ENCODE measurements at places on chromosomes 16 and 17.

DNA sequence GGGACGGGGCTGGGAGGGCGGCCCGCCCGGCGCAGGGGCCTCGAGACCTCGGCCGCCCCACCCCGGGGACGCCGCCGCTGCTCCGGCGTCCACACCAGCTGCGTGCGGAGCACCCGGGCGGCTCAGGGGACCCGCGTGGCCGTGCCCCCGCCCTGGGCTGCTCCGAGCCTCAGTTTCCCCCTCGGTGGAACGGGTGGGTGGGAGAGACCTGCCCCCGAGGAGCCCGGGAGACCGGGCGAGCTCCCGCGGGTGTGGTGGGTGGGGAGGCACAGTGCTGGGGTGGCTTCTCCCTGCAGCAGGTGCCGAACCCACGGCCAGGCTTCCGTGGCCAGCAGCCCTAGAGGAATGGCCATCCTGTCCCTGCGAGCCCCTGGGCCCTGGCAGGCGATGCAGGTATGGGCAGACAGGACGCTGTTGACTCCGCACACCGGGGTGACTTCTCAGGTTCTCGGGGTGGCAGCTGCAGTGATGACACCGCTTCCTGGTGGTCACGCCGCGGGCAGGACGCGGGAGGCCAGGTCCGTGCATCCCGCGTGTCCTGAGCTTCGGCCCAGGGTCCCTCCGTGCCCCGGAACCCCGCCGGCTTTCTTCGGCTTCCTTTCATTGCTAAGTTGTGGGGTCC is 677 bp downstream of the DEF8 start:
- DNase-seq = no peak

- no peak for DNase-seq
These were observed 533.4 kb downstream of the KCNJ2 start for GRCh38 chr17:70702683-70703255.

DNA sequence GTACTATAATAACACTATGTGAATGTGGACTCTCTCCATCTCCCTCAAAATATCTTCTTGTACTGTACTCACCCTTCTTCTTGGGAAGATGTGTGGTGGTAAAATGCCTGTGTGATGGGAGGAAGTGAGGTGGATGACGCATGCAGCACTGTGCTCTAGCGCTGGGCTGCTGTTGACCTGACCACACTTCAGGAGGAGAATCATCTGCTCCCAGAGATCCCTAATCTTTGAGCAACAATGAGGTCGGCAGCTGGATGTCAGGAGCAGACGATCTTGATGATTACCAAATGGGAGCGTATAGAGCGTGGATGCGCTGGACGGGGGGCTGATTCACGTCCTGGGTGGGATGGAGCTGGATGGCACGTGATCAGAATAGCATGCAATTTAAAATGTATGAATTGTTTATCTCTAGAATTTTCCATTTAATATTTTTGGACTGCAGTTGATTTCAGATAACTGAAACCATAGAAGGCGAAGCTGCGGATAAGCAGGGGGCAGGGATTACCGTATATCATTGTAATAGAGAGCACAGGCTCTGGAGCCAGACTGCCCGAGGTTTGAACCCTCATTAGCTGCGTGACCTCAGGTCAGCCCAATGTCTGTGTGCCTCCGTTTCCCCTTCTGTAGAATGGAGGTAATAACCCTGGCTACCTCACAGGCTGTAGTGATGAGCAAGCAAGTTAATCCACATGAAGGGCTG is 23.7 kb upstream of the CYLD start:
- DNase-seq = no peak

- no peak for DNase-seq
These were observed 24.4 kb downstream of the TRIM16 start for GRCh38 chr17:15659663-15660062.

GRCh38 chr17:57622683-57623433 is 122.2 kb downstream of the CCDC182 start:
- no peak for DNase-seq

GRCh38 chr17:74116087-74116717 is 87.3 kb upstream of the RPL38 start:
- DNase-seq = no peak
